ENCODE measurements at places on chromosomes 13 and 19. TPM values are rescaled to one million over a fixed set of nuclear protein-coding genes. Genes with fewer than 3 reads are reported as not detected.

DNA sequence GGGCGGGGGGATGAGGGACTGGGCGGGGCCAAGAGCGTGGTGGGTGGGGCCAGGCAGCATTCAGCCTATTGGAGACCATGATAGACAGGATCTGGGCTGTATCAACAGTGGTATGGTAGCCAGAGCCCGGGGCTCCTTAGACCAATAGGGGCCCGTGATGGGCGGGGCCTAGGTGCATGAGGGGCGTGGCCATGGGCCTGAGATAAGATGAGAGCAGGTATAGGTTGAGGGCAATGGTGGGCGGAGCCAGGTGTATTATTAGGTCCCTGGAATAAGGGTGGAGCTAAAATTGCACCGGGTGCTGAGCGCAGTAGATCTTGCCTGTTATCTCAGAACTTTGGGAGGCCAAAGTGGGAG is 5.3 kb downstream of the ABCA7 start:
- H3K4me1 ChIP-seq, result peaks cover 5% of the 10 kb centered on the region
- peak; percentile 88 for DNase-seq
- H3K36me3 ChIP-seq, result no peaks in the 10 kb centered on the region
- no peak overlapping the region for H3K4me3 ChIP-seq

GRCh38 chr13:26463296-26463695 is 94.2 kb upstream of the WASF3 start:
- no peaks in the 10 kb centered on the region for H3K4me1 ChIP-seq
- H3K27me3 ChIP-seq, result no peaks in the 10 kb centered on the region
- no peak overlapping the region for H3K27ac ChIP-seq

DNA sequence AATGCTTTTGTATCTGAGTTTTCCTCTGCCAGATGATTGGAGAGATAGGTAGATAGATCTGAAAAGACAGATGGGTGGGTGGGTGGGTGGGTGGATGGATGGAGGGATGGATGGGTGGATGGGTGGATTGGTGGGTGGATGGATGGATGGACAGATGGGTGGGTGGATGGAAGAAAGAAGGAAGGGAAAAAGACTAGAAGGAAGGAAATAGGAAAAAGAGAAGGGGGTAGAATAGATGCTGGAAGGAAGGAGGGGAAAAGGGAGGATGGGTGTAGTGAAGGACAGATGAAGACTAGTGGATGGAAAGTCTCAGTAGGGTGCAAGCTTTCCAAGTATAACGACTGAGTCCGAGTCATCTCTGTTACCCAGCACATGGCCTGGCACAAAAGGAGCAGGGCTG is 19.0 kb upstream of the FBL start:
- no peaks in the 10 kb centered on the region for H3K36me3 ChIP-seq
- H3K4me3 ChIP-seq, result no peak overlapping the region
- no peak overlapping the region for H3K27ac ChIP-seq
- no peaks in the 10 kb centered on the region for H3K27me3 ChIP-seq
- DNase-seq, result no peak
- no peaks in the 10 kb centered on the region for H3K4me1 ChIP-seq

- H3K27ac ChIP-seq, result no peak overlapping the region
- no peaks in the 10 kb centered on the region for H3K36me3 ChIP-seq
- peaks cover 7% of the 10 kb centered on the region for H3K4me1 ChIP-seq
- no peaks in the 10 kb centered on the region for H3K27me3 ChIP-seq
These were observed 447.3 kb downstream of the FGF9 start for GRCh38 chr13:22118158-22118557.

- H3K4me3 ChIP-seq, result no peak overlapping the region
- H3K4me1 ChIP-seq, result no peaks in the 10 kb centered on the region
- no peak overlapping the region for H3K27ac ChIP-seq
- DNase-seq, result no peak
These were observed 1033.5 kb downstream of the SLITRK1 start for GRCh38 chr13:82848766-82849165.

GRCh38 chr19:43618921-43619261 is 538 bp downstream of the ZNF428 start:
- H3K36me3 ChIP-seq, result no peaks in the 10 kb centered on the region
- peaks cover 4% of the 10 kb centered on the region for H3K4me1 ChIP-seq
- DNase-seq, result no peak
- H3K27me3 ChIP-seq, result no peaks in the 10 kb centered on the region

DNA sequence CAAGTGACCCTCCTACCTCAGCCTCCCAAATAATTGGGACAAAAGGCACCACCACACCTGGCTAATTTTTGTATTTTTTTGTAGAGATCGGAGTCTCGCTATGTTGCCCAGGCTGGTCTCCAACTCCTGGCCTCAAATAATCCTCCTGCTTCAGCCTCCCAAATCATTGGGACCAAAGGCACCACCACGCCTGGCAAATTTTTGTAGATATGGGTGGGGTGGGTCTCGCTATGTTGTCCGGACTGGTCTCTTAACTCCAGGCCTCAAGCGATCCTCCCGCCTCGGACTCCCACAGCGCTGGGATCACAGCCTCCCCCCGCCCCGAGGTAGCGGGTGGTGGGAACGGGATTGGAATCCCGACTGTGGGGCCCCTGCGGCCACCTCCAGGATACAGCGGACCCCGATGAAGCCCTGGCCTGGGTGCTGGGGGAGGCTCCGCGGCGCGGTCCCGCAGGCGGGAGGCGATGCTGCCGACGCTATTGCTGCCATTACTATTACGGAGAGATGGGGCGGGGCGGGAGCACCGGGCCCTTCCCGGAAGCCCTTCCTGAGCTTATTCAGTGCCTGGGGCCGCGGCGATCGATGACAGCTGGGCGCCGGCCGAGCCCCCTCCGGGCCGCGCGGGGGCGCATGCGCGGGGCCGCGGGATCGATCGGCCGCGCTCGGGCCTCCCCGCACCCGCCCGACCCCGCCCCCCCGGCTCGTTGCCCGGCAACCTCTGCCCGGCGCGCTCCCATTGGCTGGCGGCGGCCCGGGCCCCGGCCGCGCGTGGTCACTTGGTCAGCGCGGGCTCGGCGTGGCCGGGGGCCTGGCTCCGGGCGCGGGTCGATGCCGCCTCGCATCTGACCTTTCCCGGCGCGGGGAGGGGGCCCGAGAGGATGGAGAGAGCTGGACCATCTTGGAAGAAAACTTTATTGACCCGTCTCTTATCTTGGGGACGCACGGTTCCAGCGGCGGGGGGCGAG is 27.9 kb upstream of the ONECUT3 start:
- peak overlapping the region; percentile 44 for H3K4me3 ChIP-seq
- no peaks in the 10 kb centered on the region for H3K27me3 ChIP-seq
- peak; percentile 72 for DNase-seq
- no peak overlapping the region for H3K27ac ChIP-seq

DNA sequence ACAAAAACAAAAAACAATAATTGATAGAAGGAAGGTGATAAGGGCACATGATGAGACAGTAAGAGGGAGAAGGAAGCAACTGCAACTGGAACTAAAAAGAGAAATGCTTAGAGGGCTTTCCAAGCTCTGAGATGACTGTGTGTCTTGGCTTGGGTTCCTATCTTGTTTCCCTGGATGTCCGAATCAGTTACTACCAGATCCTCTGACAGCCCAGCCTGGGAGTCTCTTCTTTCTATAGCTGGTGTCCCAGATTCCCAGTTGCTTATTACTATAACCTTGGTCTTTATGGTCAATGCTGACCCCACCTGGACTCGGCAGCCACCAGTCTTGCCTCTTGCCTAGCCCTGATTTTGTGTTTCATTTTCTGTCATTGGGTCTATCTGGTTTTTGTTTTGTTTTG is 116.4 kb downstream of the RFC3 start:
- no peaks in the 10 kb centered on the region for H3K4me1 ChIP-seq
- H3K36me3 ChIP-seq, result no peaks in the 10 kb centered on the region
- DNase-seq, result no peak
- H3K27me3 ChIP-seq, result no peaks in the 10 kb centered on the region
- H3K4me3 ChIP-seq, result no peak overlapping the region

DNA sequence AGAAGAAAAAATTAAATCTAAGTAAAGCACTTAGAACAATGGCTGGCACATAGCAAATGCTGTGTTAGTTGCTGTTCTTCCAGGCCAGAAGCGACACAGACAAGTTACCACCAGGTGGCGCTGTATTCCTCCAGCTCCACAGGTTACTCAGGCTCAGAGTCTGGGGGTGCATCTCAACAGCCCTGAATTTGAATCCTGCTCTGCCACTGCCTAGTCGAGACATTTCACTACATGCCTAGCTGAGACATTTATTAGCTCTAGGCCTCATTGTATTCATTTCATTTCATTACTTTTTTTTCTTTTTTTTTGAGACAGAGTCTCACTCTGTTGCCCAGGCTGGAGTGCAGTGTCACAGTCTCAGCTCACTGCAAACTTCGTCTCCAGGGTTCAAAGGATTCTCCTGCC is 16.4 kb upstream of the CYP2B6 start:
- H3K27me3 ChIP-seq, result no peaks in the 10 kb centered on the region
- no peaks in the 10 kb centered on the region for H3K36me3 ChIP-seq
- DNase-seq, result peak; percentile 68
- no peak overlapping the region for H3K4me3 ChIP-seq
- peaks cover 2% of the 10 kb centered on the region for H3K4me1 ChIP-seq
- no peak overlapping the region for H3K27ac ChIP-seq

DNA sequence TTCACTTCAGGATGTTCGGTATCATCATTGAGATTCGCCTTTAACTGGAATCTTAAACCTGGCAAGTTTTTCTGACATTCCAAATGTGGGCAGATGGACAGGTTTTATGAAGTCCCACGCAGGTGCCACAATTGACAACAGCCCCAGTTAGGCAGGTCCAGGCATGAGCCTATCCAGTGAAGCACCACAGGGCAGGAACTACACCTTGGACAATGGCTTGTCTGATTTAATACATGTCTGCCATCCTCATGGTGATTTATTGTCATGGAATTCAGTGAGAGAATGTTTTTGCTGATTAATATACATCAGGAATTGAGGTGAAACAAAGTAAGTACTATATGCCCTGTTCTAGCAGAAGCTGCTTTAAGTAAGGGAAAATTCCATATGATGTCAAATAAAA is 10.2 kb upstream of the TPP2 start:
- no peaks in the 10 kb centered on the region for H3K4me1 ChIP-seq
- no peak for DNase-seq
- H3K27ac ChIP-seq, result no peak overlapping the region
- 0 out of 2 replicates have a peak, but pooled peaks cover 1% of the 10 kb centered on the region for H3K27me3 ChIP-seq
- H3K36me3 ChIP-seq, result no peaks in the 10 kb centered on the region

Gene ZNF208
- not detected for total RNA-seq

Gene CUL4A
- 123 TPM for total RNA-seq
